Astrocyte (in vitro differentiated cells and primary cell): ENCODE measurements at places on chromosomes 7 and 10.

DNA sequence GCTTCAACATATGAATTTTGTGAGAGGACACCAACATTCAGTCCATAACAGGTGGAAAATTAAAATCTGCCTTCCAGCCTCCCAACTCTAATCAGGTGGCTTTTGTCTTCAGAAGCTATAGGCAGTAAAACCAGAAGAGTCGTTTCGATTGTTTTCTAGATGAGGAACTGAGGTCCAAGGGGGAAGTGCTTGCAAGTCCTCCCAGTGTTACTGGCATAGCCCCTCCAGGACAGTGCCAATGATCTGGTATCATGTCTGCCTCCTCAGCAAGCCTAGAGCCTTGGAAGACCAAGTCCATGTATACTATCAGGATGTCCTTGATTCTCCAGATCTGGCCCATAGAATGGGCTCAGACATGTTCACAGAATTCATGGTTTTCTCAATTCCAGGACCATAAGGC, 16.9 kb downstream of the CYP26A1 start:
- DNase-seq = no peak
- H3K36me3 ChIP-seq = no peaks in the 10 kb centered on the region
- peaks cover 8% of the 10 kb centered on the region for H3K27me3 ChIP-seq
- no peaks in the 10 kb centered on the region for H3K4me1 ChIP-seq

DNA sequence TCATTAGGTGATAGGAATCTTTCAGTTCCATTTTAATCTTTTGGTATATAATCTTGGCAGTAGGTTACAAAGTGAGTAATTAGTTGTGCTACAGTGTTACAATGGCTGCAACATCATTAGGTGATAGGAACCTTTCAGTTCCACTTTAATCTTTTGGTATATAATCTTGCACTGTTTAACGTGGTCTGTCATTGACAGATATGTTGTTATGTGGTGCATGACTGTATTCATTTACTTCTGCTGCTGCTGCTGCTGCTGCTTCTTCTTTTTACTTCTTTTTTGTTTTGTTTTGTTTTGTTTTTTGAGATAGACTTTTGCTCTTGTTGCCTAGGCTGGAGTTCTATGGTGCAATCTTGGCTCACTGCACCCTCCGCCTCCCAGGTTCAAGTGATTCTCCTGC, 28.6 kb downstream of the ST7 start:
- H3K27me3 ChIP-seq = no peaks in the 10 kb centered on the region
- no peaks in the 10 kb centered on the region for H3K36me3 ChIP-seq
- DNase-seq = no peak
- no peak overlapping the region for H3K4me3 ChIP-seq
- no peak overlapping the region for H3K27ac ChIP-seq

DNA sequence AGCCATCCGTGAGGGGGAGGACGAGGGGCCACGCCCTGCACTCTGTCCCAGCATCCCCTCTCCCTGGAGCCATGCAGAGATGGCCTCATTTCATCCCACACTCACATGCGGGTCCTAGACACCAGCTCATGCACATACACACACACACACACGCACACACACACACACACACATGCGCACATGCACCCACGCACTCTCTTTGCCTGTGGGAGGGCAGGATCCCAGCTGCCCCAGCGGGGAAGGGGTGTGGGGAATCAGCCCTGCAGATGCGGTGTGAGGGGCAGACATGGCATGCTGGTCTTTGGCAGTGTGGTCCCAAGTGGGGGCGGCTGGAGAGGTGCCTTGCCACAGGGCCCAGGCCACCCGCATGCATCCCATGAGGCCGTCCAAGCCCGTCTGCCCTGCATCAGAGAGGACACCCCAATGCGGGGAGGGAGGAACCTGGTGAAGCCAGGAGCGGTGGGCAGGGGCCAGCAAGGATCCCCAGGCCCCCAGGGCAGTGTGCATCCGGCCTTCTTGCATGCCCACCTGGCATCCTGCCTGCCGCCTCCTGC, 68.1 kb downstream of the LHPP start:
- H3K36me3 ChIP-seq = no peaks in the 10 kb centered on the region
- DNase-seq = no peak
- peaks cover 2% of the 10 kb centered on the region for H3K4me1 ChIP-seq
- no peak overlapping the region for H3K27ac ChIP-seq
- H3K27me3 ChIP-seq = no peaks in the 10 kb centered on the region

- peak overlapping the region; percentile 17 for H3K4me3 ChIP-seq
- H3K27me3 ChIP-seq = no peaks in the 10 kb centered on the region
These were observed 11.0 kb downstream of the MPP7 start for GRCh38 chr10:28291881-28292297.

- DNase-seq = no peak
- no peak overlapping the region for H3K27ac ChIP-seq
- peaks cover 39% of the 10 kb centered on the region for H3K4me1 ChIP-seq
- peaks cover 78% of the 10 kb centered on the region for H3K36me3 ChIP-seq
- H3K27me3 ChIP-seq = no peaks in the 10 kb centered on the region
These were observed 9.5 kb downstream of the INHBA start for GRCh38 chr7:41693150-41693997.

- H3K4me1 ChIP-seq = peaks cover 8% of the 10 kb centered on the region
- DNase-seq = no peak
- no peak overlapping the region for H3K27ac ChIP-seq
- peak overlapping the region; percentile 93 for H3K4me3 ChIP-seq
These were observed 786 bp upstream of the CNOT4 start for GRCh38 chr7:135510592-135511183.
